HT-29 (cell line): ENCODE measurements at places on chromosomes 1 and 21. TPM values are rescaled to one million over a fixed set of nuclear protein-coding genes. Genes with fewer than 3 reads are reported as not detected.
A peak's percentile ranks its signal among the peaks of the same experiment; 100 is the strongest.

The OR2T11 gene
- total RNA-seq, result not detected in 2 replicates

The LEMD1 gene
- 3.8 and 7.1 TPM in 2 replicates for total RNA-seq

The MRPL9 gene
- total RNA-seq, result 122 and 193 TPM in 2 replicates

The DCDC2B gene
- total RNA-seq, result not detected in 2 replicates

The CFAP74 gene
- total RNA-seq, result not detected in 2 replicates

The MAP10 gene
- total RNA-seq, result not detected in 2 replicates

The WDR47 gene
- total RNA-seq, result 1.8 and 2.4 TPM in 2 replicates

The ACTA1 gene
- total RNA-seq, result 0.20 and 0.34 TPM in 2 replicates

The DYNLT5 gene
- not detected in 2 replicates for total RNA-seq

The LCE2B gene
- total RNA-seq, result not detected in 2 replicates

The SH2D1B gene
- total RNA-seq, result not detected in 2 replicates

DNA sequence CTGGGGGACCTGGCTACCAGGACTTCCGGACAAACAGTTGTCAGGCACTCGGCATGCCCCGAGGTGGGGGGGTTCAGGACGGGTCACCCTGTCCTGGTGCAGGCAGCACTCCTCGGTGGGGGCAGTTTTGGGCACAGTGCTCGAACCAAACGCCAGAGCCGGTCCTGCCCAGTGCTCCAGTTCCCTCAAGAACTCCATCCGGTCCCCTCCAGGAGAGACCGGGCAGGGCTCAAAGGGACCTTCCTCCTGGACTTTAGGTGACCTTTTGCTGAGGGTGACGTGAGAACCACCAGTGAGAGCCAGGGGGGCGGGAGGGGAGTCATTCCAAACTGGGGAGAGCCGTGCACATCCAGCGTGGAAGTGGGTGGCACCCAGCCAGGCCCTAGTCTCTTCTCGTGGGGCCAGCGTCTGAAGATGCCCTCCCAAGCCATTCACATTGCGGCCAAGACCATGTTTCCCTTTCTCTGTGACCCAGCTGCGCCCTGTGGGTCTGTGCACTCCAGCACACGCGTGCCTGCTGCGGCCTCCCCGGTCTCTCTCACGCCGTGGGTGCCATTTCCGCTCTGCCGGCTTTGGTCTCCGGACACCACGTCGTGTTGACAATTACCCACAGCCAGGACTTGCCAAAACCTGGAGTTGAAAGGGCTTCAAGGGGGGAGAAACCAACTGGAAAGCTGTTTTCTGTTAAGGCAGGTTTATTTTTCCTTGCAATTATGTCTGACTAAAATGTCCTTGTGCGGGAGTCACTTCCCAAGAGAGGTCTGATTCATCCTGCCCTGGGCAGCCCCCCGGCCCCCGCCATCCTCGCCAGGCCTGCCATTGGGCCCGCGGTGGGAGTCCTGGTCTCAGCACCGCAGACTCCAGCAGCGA, 178.8 kb upstream of the ARHGEF16 start:
- no peak for DNase-seq

DNA sequence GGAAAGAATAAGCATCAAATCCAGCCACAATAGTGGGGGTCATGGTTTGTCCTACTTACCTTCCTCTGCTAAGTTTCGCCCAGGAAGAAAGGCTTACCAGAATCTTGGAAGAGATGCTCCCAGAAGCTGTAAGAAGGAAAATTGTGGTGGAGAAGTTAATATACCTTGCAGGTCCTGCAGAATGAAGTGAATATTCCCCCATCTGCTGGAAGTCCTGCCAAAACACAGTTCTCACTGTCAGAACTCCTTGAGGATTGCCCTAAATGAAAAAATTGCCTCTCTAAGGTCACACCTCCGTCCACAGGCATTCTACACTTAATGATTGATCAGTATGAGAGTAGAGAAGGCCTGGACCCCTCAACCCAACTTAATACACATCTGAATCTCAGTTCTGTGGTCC, 78.4 kb upstream of the RGS21 start:
- DNase-seq, result no peak

GRCh38 chr1:92441697-92442342, 44.9 kb downstream of the GFI1 start:
- DNase-seq, result peak; percentile 94

DNA sequence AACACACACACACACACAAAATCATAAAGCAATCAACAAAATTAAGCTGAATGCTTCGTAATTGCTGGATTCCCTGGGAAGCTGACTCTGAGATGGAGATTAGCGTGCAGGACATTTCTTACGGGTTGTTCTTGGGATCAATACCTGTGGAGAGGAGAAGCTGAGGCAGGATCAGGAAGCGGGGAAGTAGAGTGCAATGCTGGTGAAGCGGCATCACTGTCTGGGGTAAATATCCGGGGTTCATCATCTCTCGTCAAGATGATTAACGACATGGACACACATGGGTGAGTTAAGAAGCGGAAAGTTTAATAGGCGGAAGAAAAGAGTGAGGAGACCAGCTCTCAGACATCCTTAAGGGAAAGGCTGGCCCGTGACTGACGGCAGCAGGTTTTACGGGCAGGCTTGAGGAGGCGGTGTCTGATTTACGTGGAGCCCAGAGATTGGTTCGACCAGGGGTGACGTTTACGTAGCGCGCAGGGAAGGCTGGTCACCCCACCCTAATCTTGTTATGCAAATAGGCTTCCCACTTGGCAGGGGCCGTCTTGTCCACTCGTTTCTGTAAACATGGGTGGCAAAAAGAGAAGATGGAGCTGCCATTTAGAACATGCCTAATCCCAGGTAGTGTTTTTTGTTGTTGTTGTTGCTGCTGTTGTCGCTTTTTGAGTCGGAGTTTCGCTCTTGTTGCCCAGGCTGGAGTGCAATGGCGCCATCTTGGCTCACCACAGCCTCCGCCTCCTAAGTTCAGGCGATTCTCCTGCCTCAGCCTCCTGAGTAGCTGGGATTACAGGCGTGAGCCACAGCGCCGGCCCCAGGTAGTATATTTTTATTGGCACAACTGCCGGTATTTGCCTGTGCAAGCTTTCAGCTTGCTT, 135.6 kb upstream of the KCNJ15 start:
- DNase-seq, result no peak

GRCh38 chr1:179129702-179130473, 48.0 kb downstream of the TOR3A start:
- DNase-seq, result no peak

- no peak for DNase-seq
Observed at GRCh38 chr1:162690672-162691434, 58.6 kb downstream of the DDR2 start.

DNA sequence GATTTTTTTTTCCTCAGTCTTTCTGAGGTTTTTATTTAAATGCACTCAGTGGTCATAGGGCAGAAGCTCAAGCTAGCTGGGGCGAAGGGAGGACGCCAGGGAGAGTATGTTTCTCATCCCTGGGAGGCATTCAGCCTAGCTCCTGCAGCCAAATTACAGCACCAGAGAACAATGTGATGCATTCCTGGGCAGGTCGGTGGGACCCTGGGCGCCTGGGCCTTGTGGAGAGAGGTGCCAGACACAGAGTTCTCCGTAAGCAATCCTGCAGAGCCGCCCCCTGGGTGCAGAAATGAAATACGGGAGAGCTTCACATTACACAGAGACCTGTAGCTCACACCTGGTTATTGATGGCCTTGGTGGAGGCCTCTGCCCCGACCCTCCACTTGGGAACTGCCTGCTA, 15.5 kb downstream of the WNT2B start:
- no peak for DNase-seq

GRCh38 chr1:179023946-179024650, 1.6 kb upstream of the FAM20B start:
- no peak for DNase-seq

GRCh38 chr1:94953107-94953506, 26.2 kb upstream of the CNN3 start:
- DNase-seq, result no peak

GRCh38 chr21:34113842-34114241, 40.5 kb downstream of the MRPS6 start:
- DNase-seq, result peak; percentile 8

- DNase-seq, result no peak
Observed at GRCh38 chr21:35075546-35075945, 26.4 kb upstream of the RUNX1 start.

- peak; percentile 97 for DNase-seq
Observed at GRCh38 chr1:200896531-200897196, 2.0 kb downstream of the INAVA start.

- DNase-seq, result no peak
Observed at GRCh38 chr1:82091265-82091664, 290.5 kb downstream of the ADGRL2 start.

DNA sequence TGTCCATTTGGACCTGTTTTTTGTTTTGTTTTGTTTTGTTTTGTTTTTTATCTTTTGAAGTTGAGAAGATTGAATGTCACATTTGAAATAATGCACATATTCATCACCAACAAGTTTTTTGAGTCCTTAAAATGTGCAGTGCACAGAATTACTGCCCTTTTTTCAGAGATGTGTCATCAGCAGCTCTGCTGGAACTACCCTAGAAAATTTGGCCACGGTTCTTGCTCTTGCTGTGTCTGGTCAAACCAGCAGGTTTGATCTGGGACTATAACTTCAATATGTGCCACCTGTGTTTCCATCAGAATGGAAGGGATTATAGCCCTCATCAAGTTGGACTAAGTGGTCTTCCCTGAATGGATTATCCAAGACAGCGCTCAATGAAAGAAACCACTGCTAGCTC, 24.1 kb upstream of the CNN3 start:
- DNase-seq, result no peak

DNA sequence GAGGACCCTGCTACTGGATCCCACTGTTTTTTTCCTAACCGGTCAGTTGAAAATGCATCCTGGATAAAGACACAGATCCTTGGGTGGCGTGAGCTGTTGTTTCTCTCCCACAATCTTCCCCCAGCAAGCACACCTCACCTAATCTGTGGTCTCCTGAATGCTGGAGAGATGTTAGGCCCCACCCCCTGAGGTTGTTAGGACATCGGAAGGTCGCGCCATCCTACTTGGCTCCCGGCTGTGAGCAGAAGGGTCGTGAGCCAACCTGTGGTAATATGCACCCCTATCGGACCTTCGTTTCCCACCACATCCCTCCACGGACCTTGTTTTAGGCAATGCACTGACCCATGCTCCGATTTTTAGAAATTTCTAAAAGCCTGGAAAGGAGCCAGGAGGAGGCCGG, 89.9 kb upstream of the IPO9 start:
- no peak for DNase-seq

DNA sequence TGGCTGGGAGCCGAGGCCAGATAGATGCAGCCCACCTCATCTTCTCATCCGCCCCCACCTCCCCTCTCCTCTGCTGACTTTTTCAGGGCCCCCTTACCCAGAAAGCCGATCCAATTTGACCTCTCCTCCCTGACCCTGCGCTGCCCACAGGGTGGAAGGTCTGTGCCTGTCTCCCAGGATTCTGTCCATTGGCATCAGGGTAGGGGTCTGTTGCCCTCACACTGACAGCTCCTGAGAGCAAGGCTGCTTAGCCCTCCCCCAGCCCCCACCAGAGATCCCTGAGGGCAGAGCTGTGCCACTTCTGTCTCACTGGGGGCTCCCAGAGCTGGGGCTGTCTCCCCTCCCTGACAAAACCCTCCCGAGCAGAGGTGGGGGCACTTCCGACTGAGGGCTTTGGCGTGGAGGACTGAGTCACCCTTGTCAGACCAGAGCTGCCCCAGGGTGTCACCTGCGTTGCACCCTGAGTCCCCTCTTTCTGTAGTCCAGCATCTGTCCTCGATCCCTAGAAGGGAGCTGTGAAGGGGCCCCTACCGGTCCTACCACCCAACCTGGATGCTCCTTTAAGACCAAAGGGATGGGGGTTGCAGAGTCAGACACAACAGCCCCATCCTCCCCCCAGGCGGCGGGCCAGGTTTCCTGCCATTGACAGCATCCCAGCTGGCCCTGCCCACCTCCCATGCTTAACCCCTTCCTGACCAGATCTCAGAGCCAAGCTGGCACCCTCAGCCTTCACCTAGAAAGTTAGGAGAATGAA, 2.4 kb upstream of the FAM110D start:
- DNase-seq, result no peak

GRCh38 chr1:145962157-145963102, 1.9 kb downstream of the ANKRD34A start:
- no peak for DNase-seq

DNA sequence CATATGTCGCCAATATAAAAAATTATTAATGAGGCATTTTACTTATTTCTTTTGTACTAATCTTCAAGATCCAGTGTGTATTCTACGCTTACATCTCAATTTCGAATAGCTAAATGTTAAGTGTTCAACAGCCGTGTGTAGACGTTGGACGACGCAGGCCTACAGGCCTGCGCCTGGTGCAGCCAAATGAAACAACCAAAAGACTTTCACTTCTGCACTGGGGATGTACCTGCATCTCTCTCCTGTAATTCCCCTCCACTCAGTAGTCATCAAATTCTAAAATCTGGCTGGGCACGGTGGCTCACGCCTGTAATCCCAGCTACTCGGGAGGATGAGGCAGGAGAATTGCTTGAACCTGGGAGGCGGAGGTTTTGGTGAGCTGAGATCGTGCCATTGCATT, 76.8 kb upstream of the HNRNPU start:
- no peak for DNase-seq

- no peak for DNase-seq
Observed at GRCh38 chr1:40306296-40306695, 10.8 kb downstream of the COL9A2 start.
